ENCODE measurements at places on chromosomes 12 and 14. TPM values are rescaled to one million over a fixed set of nuclear protein-coding genes. Genes with fewer than 3 reads are reported as not detected.

GRCh38 chr12:659090-659683 is 4.1 kb downstream of the NINJ2 start:
- DNase-seq = no peak

DNA sequence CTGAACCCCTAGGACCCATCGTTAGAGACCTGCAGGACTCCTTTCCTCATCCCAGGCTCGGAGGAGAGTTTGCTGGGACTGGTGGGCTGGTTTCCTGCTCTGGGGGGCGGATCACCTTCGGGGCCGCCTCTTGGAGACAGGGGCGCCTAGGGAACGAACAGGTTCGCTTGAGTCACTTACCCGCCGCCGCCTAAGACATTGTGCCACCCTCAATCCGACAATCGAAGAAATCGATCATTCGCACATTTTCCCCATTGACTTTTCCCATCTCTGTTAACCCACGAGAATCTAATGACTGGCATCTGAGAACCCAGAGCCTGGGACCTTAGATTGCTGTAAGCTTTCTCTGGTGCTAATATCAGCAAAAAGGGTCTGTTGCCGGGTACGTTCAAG is 322 bp downstream of the SLC39A9 start:
- no peak for DNase-seq

DNA sequence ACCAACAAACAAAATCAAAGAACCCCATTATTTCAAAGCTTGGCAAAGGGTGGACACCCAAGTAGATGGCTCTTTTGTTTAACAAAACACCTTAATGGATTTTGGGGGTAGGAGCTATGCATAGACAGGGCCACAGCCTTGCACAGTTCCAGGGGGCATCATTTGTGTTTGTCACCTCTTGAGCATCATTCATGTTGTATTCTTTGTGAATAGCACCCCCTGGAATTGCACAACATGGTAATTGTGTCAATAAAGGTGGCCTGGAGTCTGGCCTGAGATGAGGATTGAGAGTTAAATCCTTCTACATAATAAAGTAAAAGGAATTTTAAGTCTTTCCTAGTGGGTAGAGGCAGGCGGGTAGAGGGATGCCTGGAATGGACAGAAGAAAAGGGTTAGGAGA is 3.3 kb upstream of the FRS2 start:
- no peak for DNase-seq

GRCh38 chr14:19947413-19948090 is 16.8 kb downstream of the OR4K1 start:
- DNase-seq = peak; percentile 68

GRCh38 chr14:51573607-51574006 is 78.1 kb upstream of the FRMD6 start:
- DNase-seq = no peak

DNA sequence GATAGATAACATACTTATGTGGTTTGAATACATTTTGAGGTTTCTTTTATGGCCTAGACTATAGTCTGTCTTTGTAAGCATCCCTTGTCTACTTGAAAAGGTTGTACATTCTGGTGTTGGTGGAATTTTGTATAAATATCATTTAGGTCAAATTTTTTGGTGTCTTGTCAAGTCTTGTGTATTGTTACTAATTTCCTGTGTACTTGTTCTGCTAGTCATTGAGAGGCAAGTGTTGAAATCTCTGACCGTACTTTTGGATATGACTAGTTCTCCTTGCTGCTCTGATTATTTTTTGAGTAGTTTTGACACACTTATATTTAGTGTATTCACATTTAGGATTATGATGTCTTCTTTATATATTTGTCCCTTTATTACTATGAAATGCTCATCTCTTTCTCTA is 219.6 kb downstream of the CCDC91 start:
- DNase-seq = no peak

GRCh38 chr14:54664961-54665360 is 98.0 kb downstream of the SAMD4A start:
- DNase-seq = no peak

Gene C12orf50
- not detected for total RNA-seq

Gene CCND2
- not detected for total RNA-seq

Measured in RPMI7951 (cell line).